ENCODE measurements at places on chromosomes 2 and 18.
A peak's percentile ranks its signal among the peaks of the same experiment; 100 is the strongest.

- no peak for DNase-seq
Observed at GRCh38 chr2:168138374-168138773, 109.0 kb downstream of the STK39 start.

DNA sequence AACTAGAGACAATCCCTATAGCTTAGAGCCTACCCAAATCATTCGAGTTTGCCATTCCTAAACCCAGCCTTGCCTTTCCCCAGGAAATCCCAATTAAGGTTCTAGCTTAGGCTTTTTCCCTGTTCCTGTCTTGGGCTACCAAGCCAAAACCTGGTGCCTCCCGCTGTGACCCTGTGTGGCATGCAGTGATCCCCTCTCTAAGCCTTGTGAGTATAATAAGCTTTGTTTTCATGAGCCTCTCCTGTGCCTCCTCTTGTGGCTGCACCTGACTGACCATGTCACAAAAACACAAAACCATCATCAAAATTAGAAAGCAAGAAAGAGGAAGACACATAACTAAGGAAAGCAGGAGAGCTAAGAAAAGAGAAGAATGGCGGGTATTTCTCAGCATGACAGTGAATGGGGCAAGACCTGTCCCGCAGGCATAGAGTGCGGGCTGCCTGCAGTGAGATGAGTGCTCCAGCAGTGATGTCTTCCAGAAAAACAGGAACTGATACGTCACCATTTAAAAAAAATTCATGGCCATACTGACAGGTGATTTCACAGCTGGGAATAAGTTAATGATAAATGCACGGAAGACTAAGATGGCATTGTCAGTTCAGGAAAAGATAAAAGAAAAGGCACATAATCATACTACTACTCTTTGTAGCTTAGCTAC, 9.2 kb upstream of the PAIP2B start:
- DNase-seq = no peak

- no peak for DNase-seq
Observed at GRCh38 chr2:83172841-83173240, 1286.2 kb downstream of the SUCLG1 start.

DNA sequence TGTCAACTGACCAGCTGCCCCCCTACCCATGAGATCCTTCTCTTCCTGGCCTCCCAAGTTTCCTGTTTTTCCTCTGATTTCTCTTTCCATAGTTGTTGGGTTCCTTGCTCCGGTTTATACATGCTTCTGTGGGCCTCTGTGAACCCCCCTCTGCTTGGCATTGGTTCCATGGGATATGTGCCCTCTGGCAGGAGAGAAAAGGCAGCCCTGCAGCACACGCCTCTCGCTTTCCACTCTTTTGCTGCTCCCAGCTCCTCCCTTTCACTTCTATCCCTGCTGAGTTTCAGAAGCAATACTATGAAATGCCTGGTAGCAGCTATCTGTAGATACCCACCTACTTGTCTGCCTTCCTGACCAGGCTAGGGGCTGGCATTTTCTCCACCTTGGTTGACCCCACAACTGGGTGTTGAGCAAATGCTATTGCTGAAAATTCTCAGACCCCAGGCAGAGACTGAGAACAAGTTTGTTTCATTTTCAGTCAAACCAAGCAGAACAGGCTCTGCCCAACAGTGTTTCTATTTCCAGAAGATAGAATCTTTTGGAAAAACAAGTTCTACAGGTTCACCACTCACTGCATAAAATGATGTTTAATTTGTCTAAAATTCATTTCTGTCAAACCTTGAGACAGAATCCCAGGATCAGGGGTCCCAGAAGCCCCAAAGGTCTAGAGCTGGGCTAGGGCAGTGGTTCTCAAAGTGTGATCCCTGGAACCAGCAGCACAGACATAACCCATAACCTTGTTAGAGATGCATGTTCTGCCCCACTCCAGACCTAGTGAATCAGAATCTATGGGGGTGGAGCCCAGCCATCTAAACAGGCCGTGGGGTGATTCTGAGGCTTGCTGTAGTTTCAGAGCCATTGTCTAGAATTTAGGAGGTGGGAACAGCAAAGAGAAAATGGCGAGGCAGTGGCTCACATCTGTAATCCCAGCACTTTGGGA, 13.4 kb downstream of the CAPG start:
- DNase-seq = no peak

- DNase-seq = no peak
Observed at GRCh38 chr2:61926531-61927477, 21.3 kb downstream of the COMMD1 start.

- no peak for DNase-seq
Observed at GRCh38 chr2:207308519-207309224, 142.9 kb upstream of the KLF7 start.

DNA sequence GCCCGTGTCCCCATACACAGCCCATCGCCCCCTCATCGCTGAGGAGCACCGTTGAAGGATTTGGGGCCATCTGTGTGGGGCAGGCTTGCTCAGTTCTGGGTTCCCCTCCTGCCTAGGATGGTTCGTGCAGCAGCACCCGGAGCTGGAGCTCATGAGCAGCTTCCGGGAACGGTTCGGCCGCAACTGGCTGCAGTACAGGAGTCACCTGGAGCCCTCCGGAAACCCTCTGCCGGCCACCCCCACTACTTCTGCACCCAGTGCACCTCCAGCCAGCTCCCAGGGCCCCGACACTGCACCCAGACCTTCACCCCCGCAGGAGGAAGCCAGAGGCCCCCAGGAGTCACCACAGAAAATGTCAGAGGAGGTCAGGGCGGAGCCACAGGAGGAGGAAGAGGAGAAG, 10.3 kb downstream of the STK11IP start:
- no peak for DNase-seq

GRCh38 chr2:67724261-67724660, 327.1 kb downstream of the ETAA1 start:
- no peak for DNase-seq

DNA sequence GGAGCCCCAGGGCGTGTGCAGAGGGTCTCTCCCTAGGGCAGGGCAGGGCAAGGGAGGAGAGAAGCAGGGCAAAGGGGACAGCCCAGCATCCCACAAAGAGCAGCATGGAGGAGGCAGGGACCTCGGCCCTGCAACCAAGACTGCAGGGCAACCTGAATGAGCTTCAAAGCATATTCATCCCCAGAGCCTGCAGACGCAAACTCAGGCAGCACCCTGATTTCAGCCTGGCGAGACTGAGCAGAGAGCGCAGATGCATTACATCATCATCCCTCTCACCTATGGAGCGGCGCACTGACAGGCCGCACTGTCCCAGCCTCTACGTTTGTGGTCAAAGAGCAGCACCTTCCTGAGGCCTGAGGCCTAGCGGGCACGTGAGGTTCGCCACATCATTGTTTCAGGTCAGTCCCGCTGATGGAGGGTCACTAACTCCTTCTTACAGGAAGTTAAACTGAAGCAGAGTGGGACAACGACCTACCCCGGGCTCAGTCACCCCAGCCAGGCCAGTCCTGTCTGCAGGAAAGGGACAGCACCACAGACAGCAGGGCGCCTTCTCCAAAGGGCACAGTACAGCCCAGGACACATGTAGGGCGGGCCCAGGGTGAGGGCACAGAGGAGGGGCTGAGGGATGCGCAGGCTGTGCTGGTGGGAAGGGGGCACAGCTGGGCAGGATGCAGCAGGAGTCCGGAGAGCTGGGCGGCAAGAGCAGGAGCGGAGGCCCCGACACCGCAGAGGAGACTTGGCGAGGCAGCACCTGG, 67.2 kb upstream of the RAB6C start:
- no peak for DNase-seq

DNA sequence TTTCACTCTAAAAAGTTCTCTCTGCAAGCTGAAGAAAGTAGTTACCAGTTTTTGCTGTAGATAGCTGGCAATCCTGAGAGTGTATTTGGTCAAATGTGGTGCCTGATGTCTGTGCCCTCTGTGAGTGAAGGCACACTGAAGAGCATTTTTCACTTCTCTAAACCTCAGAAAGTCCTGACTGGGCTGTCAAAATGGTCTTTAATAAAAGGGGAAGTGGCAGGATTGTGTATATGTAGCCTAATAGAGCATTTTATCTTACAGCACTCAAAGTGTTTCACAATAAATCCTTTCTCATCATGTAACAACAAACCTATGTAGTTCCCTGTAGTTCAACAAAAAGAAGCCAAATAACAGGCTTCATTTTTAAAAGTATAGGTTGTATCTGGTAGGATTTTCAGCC, 1552.3 kb upstream of the SLC39A10 start:
- no peak for DNase-seq

GRCh38 chr2:113148606-113149552, 21.5 kb downstream of the IL1RN start:
- no peak for DNase-seq

- peak; percentile 88 for DNase-seq
Observed at GRCh38 chr18:8608795-8609658, at the start of gene RAB12. Gene RAB12, plus strand, starts transcription at chr18:8609437. Its CDS starts 3 bp downstream, at chr18:8609440.

DNA sequence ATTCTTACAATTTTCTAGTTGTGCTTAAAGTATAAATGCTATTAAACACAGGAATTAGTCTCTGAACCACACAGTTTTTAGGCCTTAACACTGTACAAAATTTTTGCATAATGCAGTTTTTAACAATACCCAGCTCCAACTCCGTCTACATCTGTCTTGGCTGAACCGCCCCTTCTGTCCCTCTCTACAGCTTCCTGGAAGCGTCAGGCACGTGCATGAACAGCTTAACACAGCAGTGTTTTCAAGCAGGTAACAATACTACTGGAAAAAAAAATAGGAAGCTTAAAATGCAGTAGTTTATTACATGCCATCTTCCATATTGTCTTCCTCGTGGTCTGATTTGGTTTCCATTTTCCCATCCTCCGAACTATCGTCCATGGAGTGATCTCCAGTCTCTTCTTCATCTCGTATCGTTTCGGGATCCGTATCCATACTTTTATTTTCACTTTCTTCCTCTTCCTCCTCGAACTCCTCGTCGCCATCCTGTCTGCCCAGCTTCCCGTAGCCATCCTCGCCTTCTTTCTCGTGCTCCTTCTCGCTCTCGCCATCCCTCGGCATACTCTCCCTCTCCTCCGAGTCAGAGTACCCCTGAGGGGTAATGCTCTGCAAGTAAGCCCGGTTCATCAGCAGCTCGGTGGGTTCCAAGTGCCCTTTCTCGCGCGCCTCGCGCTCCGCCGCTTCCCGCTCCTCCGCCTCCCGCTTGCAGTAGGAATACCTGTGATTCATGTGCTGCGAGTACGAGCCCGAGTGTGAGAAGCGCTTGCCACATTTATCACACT, 130.6 kb downstream of the ZEB2 start:
- no peak for DNase-seq

- no peak for DNase-seq
Observed at GRCh38 chr2:45256867-45257641, 247.8 kb upstream of the SIX2 start.

GRCh38 chr2:120326066-120326465, 19.9 kb upstream of the INHBB start:
- no peak for DNase-seq

GRCh38 chr2:63871864-63872263, 30.2 kb downstream of the UGP2 start:
- no peak for DNase-seq

GRCh38 chr18:33699372-33699771, 121.4 kb downstream of the ASXL3 start:
- no peak for DNase-seq
